ENCODE measurements at places on chromosomes 6 and 20. TPM values are rescaled to one million over a fixed set of nuclear protein-coding genes. Genes with fewer than 3 reads are reported as not detected.

The MLN gene
- total RNA-seq, result not detected

The TRDN gene
- 0.23 TPM for total RNA-seq

The OVOL2 gene
- 11.1 TPM for total RNA-seq

The TNXB gene
- 30.1 TPM for total RNA-seq

The LGSN gene
- 0.06 TPM for total RNA-seq

The JPH2 gene
- 48.9 TPM for total RNA-seq

The MYCT1 gene
- 6.8 TPM for total RNA-seq

The CYP39A1 gene
- 18.5 TPM for total RNA-seq

The CCHCR1 gene
- 28.8 TPM for total RNA-seq

The PRR18 gene
- total RNA-seq, result not detected

The CRYBG1 gene
- total RNA-seq, result 18.2 TPM

The SLC17A4 gene
- 62.7 TPM for total RNA-seq

The ANGPT4 gene
- 0.20 TPM for total RNA-seq

The SLPI gene
- total RNA-seq, result 548 TPM

Data from mucosa of gallbladder (tissue), 1 donor.